ENCODE measurements at places on chromosomes 3 and 15. TPM values are rescaled to one million over a fixed set of nuclear protein-coding genes. Genes with fewer than 3 reads are reported as not detected.

- DNase-seq = no peak
These were observed 24.0 kb downstream of the TKT start for GRCh38 chr3:53231532-53232511.

GRCh38 chr3:33717616-33717865 lies 513 bp downstream of the CLASP2 start:
- DNase-seq = peak; percentile 73

DNA sequence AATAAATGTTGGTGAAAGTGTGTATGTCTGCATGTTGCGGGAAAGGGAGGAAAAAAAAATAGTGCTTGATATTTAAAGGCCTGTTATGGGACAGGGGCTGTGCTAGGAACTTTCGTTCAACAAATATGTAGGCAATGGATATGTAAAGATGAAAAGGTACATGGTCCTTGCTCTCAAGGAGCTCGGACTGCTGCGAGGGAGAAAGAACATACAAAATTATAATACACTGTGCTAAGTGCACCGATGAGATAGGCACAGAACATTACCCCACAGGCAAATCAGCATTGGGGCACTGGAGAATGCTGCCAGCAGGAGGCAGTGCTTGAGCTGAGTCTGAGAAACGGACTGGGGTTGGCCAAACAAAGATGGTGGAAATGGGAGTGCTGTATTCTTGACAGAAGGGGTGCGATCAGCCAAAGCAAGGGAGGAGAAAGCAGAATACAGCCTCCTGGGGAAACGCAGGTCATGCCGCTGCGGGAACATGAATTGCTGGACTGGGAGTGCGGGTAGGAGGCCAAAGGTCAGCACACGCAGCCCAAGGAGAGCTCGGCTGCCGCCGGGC lies 649 bp downstream of the C15orf40 start:
- DNase-seq = peak; percentile 72

DNA sequence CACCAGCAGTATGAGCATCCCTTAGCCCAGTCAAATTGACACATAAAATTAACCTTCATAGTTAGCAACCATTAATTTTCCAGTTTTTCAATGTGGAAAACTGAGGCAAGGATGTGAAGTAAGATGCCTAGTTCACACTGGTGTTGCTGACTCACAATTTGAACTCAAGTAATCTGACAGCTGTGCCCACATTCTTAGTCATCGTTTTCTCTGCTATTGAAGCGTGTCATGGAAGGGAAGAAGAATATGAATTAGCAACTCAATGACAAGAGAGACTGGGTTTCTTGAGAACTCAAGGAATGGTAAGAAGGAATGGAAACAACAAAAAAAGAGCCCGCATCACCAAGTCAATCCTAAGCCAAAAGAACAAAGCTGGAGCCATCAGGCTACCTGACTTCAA lies 261.4 kb downstream of the EPHA3 start:
- DNase-seq = no peak

Gene RLBP1
- polyA plus RNA-seq = 0.28 TPM

DNA sequence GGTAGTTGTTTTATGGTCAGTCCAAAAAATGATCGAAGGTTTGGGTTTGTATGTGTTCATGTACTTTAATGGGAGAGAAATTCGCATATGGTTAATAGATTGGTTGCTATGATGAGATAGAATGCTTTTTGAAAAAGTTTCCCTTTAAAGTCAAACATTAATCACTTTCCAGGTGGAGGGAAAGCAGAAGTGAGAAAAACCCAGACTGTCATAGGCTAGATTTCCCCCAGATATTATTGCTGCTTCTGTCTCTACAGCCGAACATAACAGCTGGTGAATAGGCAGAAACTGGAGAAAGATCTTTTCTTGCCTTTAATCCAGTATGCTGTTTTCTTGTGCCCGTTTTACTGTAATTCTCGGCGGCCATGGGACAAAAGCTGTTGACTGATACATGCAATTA lies 287.6 kb downstream of the SOX2 start:
- DNase-seq = no peak

- peak; percentile 22 for DNase-seq
These were observed 4.1 kb upstream of the AMOTL2 start for GRCh38 chr3:134378384-134378783.
